ENCODE measurements at places on chromosomes 11 and 22.

- no peak for DNase-seq
Measured at GRCh38 chr11:12389676-12390657, 12.6 kb downstream of the PARVA start.

DNA sequence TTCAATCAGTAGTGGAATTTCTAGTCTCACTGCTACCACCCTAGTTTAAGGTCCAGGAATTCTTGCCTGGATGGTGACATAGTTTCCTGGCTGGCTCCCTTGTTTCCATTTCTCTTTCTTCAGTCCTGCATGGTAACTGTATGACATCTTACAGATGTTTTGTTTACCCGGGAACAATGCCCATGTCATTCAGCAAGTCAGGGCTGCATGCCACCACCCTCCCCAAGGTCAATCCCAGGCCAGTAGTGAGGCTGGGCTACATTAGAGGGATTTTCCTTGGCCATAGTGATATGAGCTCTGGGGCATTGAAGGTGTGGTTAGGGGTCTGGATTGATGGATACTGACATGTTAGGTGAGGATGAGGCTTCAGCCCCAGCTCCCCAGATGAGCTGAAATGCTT is 114.9 kb upstream of the E2F8 start:
- no peak for DNase-seq

DNA sequence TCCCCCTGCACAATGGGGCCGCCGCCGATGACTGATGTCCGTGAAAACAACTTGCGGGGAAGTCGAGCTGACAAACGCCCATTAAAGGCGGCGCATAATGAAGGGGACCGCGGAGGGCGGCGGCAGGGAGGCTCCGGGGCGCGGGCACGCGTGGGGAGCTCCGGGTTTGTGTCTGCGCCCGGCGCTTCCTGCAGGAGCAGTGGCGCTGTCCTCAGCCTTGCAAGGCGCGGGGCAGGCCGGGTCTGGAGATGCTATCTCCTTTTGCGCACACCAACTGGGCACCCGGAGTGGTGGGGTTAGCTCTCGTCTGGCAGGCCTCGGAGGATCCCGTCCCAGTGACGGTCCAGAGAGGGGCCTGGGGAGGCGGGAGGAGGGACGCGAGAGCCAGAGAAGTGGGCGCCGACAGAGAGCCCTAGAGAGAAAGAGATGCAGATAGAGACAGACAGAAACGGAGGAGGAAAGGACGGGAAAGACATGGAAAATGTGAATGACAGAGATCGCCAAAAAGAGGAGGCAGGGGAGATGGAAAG is 390 bp upstream of the FGF3 start:
- no peak for DNase-seq

- no peak for DNase-seq
Measured at GRCh38 chr11:60991457-60991856, 20.0 kb downstream of the CD6 start.

GRCh38 chr11:73445980-73446379 is 69.8 kb downstream of the RELT start:
- DNase-seq, result no peak

GRCh38 chr11:130650456-130651030 is 202.1 kb downstream of the ADAMTS15 start:
- DNase-seq, result no peak

DNA sequence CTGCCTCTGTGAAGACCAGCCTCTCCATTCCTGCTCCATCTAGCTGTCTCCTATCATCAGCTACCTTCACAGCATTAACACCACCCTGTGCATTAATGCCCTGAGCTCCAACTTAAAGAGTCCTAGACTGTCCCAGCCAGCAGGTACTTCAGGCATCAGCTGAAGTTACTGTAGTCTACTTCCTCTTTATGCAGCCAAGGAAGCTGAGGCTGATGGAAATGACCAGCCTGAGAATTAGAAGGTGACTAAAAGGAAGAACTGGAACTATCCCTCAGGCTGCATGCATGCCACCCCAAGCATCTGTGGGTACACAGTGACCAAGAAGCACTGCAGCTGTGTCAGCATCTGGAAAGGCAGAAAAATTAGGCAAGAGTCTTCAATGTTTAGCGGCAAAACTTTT is 28.2 kb downstream of the MS4A10 start:
- DNase-seq, result no peak

DNA sequence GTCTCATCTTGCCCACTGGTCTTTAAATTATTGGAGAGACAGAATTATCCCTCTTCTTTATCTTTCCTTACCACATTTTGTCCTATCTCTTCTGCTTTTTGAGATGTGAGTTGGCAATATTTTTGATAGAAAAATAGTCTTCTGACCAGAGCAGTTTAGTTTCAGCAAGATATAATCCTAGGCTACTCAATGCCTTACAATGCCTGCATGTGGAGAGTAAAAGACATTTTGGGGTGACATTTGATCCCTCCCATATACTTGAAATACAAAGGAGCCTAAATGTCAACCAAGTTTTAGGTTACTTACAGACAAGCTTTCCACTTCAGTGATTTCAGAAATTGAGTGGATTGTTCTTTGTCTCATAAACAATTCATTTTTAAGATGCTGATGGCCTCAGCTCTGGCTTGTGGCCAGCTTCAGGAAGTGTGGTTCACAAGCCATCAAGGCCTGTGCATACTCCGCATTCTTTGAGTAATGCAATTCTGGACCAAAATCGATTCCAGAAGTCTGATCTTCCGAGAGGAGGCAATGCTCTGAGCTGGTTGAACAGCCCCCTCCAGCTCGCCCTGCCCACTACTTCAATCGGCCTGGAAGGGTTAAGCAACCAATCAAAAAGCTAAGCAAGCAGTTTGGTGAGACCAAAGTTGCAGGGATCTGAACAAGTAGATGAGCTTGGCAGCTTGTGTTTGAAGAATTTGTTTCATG is 274.4 kb downstream of the BLID start:
- DNase-seq, result no peak

DNA sequence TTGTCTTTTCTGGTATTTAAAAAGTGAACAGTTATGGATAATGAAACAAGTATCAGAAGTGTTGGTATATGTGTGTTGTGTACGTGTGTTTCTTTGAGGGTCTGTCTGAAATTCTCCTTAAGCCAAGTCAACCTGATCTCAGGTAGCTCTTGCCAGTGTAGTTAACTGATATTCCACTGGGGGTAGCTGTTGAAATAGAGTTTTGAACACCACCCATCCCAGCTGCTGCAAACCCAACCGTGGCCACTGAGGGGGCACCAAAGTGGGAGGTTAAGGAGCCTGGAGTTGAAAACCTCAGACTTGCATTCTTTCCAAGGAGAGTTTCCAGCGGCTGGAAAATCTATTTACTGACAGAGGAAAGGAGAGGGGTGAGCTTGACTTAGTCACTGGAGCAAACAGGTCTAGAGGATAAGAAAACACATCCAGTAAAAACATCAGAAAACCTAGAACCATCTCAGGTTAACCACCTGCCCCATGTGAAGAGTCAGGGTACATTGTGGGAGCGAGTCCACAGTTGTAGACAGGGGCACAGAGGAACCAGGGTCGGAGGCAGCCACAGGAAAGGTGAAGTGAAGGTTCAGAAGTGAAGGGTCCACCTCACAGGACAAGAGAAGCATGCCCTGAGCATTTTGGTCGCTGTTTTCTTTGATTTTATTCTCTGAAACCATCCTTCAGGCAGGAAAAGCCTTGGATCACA is 8.8 kb upstream of the CUL5 start:
- DNase-seq, result peak; percentile 32

DNA sequence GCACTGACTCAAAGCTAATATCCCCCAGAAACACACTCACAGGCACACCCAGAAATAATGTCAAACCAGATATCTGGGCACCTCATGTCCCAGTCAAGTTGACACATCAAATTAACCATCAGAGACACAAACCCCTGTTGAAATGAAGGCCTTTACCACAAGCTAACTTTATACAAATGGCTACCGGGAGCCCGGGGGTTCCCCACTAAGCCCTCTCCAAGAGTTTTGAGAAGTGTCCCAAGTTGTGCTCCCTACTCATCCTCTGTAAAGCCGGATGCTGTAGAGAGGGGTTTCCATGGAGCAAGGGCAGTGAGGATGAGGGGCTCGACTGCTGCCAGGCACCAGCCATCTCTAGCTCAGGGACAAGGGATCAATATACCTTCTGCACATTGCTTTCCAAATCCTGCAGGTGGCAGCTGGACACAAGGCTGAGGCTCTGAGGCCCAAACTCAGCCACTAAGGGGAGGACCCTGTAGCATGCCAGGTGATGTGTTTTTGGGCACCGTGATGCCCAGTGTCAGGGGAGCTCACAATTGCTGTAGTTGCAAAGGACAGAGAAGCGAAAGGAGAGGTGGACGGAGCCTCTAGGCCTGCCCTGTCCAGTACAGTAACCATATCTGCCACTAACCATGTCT is 145.7 kb downstream of the TTC17 start:
- no peak for DNase-seq

GRCh38 chr11:94519478-94520084 is 7.3 kb downstream of the C11orf97 start:
- DNase-seq, result peak; percentile 48

DNA sequence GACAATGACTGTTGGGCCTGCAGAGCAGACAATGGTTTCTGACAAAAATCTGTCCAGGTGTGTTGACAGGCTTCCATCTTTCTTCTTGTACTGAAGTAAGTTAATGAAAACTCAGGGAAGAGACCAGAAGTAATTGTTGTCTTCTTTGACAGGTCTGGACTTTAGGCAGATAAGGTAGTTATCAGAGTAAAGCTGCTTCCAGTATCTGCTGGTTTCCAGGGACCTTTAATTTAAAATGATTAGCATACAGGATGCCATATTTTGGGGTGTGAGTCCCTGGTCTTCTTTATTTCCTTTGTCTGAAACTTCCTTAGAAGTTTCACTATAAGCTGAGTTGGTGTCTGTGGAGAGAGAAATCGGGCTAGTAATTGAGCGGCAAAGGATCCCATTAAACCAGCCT is 1.4 kb downstream of the TMX2 start:
- no peak for DNase-seq

- no peak for DNase-seq
Measured at GRCh38 chr11:44681698-44682097, 45.1 kb upstream of the TSPAN18 start.

- DNase-seq, result no peak
Measured at GRCh38 chr11:3623121-3623520, 18.7 kb downstream of the ART5 start.

DNA sequence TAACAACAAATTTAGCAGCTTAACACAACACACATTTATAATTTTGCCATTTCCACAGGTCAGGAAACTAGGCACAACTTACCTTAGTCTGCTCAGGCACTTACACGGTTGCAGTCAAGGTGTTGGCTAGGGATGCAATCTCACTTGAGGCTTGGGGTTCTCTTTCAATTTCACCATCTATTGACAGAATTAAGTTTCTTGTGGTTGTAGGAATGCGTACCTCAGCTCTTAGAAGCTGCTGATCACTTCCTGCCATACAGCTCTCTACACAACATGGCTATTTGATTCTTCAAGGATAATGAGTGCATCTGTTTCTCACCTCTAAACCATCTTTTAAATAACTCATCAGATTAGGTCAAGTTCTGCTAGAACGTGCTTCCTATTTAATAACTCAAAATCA is 968.1 kb downstream of the LRRC4C start:
- no peak for DNase-seq

- no peak for DNase-seq
Measured at GRCh38 chr11:14015711-14016110, 53.2 kb downstream of the SPON1 start.

DNA sequence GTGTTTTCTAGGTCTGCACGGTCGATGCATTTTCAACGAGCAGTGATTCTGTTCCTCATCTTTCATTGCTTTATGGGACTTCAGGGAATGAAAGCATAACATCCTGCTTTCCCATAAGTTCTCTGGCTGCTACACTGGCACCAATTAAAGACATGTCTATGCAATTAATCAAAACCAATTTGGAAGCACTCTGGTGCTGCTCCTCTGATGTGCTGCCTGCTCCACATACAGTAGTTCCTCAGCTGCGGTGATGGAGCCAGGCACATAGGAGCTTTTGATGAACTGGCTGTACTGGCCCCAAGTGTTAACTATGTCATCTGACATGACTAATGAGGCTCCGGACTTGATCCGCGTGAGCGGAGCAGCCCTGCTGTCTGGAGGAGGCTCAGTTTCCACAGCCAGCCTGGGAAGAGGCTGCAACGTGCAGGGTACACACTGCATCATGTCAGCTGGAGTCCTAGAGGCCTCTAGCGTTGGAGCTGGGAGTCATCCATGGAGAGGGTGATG is 29.8 kb downstream of the GVQW3 start:
- no peak for DNase-seq

DNA sequence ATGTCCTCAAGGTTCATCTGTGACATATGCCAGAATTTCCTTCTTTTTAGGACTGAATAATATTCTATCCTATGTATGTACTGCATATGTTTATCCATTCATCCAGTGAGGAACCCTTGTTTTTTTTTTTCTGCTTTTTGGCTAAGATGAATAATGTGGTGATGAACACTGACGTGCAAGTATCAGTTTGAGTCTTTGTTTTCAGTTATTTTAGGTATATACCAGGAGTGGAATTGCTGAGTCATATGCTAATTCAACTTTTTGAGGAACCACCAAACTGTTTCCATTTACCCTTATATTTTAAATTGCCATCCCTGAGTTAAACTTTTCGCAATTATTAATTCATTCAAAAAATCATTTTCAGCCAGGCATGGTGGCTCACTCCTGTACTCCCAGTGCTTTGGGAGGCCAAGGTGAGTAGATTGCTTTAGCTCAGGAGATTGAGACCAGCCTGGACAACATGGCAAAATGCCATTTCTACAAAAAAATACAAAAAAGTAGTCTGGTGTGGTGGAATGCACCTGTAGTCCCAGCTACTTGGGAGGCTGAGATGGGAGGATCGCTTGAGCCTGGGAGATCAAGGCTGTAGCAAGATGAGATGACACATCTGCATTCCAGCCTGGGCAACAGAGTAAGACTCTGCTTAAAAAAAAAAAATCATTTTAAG is 64.2 kb downstream of the MICAL2 start:
- no peak for DNase-seq

DNA sequence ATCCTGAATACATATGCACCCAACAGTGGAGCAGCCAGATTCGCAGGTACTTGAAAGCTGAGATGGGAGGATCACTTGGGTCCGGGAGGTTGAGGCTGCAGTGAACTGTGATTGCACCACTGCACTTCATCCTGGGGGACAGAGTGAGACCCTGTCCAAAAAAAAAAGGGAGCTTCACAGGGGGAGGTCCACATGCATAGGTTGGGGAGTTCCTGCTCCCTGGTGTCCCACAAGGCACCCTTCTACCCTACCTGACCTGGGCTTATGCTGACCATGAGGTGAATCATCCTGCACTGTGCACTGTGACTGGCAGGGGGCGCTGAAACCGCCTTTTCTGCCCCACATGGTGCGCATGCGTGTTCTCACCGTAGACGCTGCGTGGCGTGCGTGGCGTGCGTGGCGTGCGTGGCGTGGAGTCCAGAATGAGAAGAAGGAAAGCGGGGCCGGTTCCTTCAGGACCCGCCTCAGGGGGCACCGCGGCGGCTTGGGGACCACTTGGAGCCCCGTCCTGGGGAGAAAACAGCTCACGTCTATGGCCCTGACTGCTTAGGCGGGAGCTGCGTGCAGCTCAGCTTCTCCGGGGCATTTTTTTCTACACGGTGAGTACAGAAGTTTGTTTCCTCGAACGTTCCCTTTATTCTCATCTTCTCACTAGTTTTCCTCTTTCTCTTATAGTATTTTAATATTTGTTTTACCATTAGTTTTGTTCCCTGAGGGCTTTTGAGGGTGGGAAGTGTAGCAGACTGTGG is 116.6 kb upstream of the GRK3 start:
- peak; percentile 84 for DNase-seq
